ENCODE measurements at places on chromosomes 16 and 17.

DNA sequence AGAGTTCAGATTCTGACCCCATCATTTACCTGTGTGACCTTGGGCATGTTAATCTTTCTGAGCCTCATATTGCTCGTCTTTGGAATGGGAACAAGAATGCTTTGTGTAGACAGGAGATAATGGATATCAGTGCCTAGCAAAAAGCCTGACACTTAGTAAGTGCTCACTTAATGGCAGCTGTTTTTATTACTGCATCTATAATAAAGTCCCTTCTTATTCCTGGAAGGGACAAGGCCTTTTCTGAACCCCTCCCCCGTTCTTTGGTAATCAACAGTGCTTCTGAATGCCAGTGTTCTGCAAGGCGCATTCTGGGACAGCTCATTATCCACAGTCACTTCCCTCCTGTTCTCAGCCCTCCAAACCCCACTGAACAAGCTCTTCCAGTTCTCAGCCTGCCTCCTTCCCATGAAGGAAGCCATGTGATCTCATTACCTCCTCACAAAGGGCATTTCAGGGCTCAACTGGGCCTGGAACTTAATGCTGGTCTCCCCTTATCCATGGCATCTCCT, 25.1 kb upstream of the SUPT4H1 start:
- DNase-seq: no peak

- DNase-seq: no peak
These were observed 4.1 kb downstream of the PDF start for GRCh38 chr16:69326172-69326873.

DNA sequence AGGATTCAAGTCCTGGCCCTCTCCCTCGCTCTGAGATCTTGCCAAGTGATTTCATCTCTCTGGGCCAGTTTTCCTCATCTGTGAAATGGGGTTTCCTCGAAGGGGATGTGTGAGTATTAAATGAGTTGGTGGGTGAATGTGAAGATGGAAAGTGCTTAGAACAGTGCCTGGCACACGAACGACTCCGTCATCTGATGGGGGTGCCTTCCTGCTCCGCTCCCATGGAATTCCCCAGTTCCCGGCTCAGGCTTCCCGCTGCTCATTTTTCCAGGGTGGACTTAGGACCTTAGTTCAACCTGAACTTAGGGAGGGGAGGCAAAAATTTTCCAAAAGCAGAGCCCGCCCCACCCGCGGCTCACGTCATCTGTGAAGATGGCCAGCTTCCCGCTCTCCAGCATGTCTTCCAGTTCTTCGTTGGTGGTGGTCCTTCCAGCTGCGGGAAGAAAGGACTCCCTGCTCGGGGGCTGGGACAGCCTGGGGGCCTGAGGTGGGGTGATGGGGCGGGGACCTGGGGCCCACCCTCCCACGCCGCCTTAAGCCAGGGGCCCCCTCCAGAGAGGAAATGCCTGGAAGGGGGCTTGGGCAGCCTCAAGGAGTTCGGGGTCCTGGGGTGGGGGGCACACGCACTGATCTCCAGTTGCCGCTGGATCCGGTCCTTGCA, 11.4 kb downstream of the HSD3B7 start:
- no peak for DNase-seq

GRCh38 chr16:48356633-48357376, 28.4 kb downstream of the SIAH1 start:
- no peak for DNase-seq

DNA sequence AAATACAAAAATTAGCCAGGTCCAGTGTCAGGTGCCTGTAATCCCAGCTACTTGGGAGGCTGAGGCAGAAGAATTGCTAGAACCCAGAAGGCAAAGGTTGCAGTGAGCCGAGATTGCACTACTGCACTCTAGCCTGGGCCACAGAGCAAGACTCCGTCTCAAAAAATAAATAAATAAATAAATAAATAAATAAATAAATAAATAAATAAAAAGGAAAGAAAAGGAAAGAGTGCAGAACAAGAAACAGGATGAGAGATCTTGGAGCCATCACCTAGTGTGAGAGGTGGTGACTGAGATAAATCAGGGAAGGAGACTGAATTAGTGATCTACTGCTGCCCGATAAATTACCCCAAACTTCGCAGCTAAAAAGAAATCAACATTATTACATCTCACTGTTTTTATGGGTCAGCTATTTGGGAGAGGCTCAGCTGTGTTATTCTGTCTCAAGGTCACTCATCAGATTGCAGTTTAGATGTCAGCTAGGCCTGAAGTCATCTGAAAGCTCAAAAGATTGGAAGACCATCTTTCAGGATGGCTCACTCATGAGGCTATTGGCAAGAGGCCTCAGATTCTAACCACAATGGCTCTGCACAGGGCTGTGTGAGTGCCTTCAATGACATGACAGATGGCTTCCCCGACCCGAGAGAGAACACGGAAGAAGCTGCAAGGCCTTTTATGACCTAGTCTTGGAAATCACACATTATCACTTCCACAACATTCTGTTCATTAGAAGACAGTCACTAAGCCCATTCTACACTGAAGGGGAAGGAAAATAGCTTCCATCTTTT, 66.4 kb downstream of the CMC2 start:
- DNase-seq: no peak

DNA sequence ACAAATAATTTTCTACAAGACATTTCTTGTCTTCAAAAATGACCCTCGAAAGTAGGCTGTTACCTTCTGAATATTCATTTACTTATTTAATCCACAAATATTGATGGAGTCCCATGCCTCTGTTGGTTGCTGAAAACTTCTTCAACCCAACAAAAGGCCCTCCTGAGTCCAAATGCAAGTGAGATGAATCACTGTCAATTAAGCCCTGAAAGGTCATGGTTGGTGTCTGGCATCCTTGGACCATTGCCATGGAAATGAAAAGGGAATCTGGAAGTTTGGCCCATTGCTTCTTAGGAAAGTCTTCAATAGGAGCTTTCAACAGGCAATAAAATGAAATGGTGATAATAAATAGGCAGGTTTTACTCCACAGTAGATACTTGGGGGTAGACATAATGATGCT, 364.7 kb upstream of the DYNLRB2 start:
- DNase-seq: no peak

DNA sequence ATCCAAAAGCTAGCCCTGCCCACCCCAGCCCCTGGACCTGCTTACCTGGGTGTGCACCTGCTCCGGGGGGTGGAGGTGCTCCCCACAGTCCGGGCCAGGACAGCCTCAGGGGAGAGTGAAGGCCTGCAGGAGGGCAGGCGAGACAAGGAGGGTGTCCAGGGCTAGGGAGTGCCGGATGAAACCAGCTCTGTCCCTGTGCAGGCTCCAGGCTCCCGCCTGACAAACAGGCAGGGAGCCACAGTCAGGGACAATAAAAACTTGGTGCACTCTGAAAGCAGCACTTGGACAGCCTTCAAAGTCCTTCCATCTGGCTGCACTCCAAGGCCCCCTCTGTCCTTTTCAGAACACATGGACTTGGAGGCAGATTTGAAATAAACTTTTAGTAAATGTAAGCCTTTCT, 3.9 kb downstream of the PAQR4 start:
- DNase-seq: no peak

DNA sequence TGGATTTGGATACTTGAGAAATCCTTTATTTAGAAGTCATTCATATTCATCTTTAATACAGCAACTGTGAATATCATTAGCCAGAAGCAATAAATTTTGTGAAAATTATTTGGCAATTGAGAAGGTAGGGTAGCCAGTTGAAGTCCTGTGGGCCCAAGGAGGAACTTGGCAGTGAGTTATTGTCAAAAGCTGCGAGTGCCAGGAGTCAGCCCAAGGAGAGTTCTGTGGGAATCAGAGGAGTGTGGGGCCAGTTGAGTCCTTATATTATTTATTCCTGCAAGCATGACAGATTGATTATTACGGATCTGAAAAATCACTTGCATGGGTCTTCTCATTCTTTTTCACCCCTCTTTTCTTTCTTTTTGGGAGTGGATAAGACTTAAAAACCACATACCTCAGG, 38.3 kb downstream of the PRKCA start:
- no peak for DNase-seq

GRCh38 chr16:68954911-68955635, 111.7 kb downstream of the TANGO6 start:
- no peak for DNase-seq

DNA sequence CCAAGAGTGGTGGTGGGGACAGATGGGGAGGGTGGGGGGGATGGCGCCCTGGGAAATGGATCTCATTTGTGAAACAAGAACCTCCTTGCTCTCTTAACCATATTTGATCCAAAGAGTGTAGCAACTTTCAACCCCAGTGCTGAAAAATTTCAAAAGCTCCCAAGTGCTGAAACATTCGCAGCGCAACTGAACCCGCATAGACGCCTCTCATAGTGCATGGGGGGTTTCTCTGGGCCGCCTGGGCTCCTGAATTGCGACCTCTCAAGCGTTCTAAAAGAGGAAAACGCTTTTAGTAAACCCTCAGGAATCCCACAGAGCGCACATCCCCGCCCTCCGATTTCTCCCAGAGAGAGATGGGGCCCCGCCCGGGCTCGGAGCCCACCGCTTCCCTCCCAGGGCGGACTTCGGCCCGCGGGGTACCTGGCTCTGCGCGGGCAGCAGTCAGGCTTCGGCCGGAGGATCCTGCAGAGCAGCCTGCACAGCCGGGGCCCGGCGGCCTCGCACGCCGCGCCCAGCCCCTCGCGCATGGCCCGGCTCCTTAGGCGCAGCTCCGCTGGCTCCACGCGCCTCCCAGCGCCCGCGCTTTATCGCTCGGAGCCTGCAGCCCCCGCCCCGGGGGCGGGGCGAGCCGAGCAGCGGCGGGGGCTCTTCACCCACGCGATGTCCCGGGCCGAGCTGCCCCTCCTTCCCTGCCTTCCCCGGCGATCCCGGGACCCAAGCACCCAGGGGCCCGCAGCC, 7.0 kb downstream of the NOS2 start:
- DNase-seq: no peak

GRCh38 chr17:18218756-18219415, 6.5 kb upstream of the LLGL1 start:
- DNase-seq: no peak

DNA sequence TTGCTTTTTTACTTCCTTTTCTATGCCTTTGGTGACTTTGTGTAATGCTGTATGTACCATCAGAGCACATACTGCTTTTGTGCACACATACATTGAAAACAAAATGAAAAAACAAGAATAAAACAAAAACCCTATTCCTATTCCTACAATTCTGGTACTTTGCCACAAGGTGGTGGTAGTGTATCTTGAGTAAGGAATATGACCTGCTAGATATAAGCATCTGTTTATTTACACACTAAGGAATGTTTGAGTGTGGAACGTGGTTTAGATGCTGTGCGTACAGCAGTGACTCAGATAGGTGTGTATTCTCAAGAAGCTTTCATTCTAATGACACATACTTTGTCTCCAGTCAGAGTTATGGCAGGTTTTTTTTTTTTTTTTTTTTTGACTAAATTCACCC, 606.2 kb downstream of the WWOX start:
- DNase-seq: no peak

- no peak for DNase-seq
These were observed 462.7 kb downstream of the WWOX start for GRCh38 chr16:78562111-78562510.

DNA sequence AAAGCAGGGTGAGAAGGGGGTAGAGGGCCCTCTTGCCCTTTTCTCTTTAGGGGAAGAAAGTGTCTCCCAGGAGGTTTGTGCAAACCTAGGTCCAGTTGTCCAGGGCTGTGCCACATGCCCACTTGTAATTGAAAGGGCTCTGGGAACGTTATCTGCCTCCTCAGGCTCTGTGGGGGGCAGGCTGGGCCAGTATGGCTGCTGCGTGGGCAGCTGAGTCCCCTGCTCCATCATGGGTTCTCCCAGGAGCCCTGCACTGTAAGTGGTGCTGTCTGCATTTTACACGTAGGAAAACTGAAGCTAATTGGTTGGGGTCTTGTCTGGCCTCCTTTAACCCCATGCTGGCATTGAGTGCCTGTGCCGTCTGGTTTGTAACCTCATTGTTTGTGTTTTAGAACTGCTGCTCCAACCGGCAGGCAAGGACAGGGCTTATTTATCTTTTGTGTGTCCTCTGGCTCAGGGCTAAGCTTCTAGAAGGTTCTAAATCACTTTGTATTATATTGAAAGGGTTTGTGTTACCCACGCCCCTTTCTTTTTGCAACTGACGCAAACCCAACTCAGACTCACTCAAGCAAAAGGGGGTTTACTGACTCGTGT, 117.7 kb upstream of the CIBAR2 start:
- DNase-seq: no peak

- no peak for DNase-seq
These were observed 45.3 kb downstream of the REXO5 start for GRCh38 chr16:20851601-20852000.

GRCh38 chr16:69554495-69554894, 11.3 kb upstream of the NFAT5 start:
- no peak for DNase-seq

DNA sequence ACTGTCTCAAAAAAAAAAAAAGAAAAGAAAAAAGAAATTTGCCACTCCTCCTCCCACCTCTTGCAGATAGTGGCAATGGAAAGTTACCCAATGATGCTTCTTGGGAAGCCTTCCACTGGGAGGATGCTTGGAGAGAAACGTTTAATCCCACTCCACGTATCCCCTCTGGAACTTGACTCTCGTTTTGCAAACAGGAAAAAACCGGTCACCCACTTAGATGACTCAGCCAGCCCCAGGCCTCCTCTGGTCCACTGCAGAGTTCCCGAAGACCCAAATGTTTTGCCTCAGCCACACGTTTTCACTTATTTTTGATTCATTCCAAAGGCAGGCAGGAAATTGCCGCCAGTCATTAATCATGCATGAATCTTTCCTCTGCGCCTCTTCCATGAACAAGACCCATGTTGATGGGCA, 9.3 kb upstream of the TNFRSF17 start:
- DNase-seq: no peak

GRCh38 chr17:15464231-15464985, 3.0 kb downstream of the CDRT4 start:
- DNase-seq: no peak

DNA sequence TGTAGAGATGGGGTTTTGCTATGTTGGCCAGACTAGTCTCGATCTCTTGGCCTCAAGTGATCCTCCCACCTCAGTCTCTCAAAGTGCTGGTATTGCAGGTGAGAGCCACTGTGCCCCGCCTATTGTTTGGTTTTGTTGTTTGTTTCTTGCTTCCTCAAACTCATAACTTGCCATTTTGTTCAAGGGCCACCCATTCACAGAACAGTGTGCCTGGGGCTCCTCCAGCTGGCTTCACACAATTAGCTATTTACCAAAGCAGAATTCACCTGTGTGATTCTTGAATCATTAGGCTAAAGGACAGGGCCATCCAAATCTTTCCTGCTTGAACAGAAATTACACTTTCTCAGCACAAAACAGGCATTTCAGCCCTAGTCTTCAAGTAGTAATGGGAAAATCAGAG, 7.2 kb downstream of the ABHD15 start:
- no peak for DNase-seq

- no peak for DNase-seq
These were observed 2.6 kb downstream of the RMI2 start for GRCh38 chr16:11347831-11348230.

All from NCI-H187 (cell line).